ENCODE measurements at places on chromosomes 1 and 21.

GRCh38 chr1:237237721-237238120, 195.7 kb downstream of the RYR2 start:
- no peak for DNase-seq

DNA sequence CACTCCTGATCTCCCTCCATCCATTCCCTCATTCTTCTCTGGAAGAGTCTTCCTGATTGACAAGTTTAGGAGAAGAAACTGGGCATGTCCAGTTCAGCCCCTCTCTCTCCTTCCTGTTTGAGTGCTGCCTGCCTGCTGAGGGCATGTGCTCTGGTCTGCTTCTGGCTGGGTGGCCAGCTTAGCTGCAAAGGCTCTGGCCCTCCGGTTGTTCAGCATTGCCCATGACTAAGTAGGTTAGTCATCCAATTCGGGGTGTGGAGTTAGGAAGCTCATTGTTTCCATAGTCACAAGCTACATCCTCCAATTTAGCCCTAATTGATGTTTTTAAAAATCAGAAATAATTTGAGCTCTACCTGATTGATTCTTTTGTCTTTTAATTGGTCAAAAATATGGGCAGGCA, 25.6 kb upstream of the PLA2G2E start:
- no peak for DNase-seq

- DNase-seq: peak; percentile 100
Observed at GRCh38 chr1:201597551-201598230, 58.8 kb downstream of the NAV1 start.

DNA sequence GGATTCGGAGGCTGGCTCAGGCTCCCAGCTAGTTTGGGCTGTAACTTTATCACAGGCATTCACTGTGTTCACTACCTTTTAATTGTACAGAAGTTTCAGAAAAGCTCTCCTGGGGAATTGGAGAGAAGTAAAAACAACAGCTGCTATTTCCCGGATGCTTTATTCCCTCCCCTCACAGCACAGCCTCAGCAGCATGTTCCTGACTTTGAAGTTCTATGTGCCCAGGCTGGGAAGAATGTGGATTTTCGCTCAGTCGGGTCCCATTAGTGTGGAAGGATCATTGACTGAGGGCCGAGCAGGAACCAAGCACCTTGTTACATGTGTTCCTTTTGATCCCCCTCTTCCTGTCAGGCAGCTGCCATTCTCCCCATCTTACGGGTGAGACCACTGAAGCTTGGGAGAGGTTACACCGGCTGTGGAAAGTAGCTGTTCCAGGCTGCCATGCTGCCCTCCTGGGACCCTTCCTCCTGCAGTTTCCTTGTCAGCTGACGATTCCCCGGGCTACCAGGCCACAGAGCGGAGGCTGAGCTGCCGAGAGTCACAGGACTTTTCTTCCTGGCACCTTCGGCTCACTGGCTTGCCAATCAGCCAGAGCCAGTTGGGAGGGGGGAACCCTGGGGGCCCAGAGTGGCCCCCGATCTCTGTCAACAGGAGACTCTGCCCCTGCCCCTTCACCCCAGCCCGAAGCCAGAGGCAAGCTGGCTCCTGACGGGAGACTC, 223.1 kb upstream of the TMEM51 start:
- no peak for DNase-seq

DNA sequence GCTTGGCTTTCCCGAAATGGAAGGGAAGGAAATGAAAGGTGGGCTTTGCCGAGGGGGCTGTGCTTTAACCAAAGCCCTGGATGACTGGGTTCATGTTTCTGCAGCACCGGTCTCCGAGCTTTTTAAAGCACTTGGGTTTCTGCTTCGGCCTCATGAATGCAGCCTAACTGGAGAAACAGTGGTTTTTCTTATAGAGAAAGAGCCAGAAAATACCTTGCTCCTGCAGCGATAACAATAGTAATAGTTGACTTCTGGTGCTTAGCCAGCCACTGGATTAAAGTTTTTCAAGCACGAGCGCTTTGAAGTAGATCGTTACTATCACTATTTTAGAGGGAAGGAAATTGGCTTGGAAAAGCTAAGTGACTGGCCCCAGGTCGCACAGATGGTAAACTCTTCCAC, 500 bp upstream of the DOCK7 start:
- peak; percentile 52 for DNase-seq

DNA sequence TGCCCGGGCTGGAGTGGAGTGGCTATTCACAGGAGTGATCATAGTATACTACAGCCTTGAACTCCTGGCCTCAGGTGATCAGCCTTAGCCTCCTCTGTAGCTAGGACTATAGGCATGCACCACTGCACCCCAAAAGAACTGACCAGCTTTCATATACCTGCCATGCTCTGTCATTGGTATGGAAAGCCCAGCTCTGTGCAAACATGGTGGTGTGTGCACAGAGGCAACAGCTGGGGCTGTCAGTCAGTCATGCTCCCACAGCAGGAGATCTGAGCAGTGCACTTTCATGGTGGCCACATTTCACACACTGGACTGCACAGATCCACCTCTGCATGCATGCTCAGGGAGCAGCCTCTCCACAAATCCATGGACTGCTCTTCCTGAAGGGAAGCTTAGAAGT, 8.8 kb upstream of the JAK1 start:
- peak; percentile 46 for DNase-seq

DNA sequence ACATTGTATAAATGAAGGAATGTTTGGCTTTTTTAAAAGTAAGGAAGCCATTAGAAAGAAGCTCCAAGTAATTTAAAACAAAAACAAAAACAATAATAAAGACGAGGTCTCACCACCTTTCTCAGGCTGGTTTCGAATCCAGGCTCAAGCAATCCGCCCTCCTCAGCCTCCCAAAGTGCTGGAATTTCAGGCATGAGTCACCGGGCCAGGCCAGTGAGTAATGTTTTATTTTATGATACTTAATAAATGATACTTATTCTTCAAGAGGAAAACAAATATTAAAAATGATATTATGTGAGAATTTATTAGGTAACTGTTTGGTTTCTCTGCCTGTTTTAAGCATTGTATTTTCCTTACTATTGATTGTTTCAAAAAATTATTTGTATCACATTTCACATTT, 201.4 kb upstream of the BRINP3 start:
- no peak for DNase-seq
